CD8-positive, alpha-beta T cell (primary cell): ENCODE measurements at places on chromosomes 5 and 9. TPM values are rescaled to one million over a fixed set of nuclear protein-coding genes. Genes with fewer than 3 reads are reported as not detected.

- no peak for DNase-seq
Measured at GRCh38 chr5:39476843-39477220, 52.1 kb upstream of the DAB2 start.

GRCh38 chr5:14197056-14197455 lies 53.9 kb downstream of the TRIO start:
- no peak for DNase-seq

The SLC25A46 gene
- total RNA-seq: 14.6 TPM

The SLC36A2 gene
- not detected for total RNA-seq
